ENCODE measurements at places on chromosomes 2 and 18.

DNA sequence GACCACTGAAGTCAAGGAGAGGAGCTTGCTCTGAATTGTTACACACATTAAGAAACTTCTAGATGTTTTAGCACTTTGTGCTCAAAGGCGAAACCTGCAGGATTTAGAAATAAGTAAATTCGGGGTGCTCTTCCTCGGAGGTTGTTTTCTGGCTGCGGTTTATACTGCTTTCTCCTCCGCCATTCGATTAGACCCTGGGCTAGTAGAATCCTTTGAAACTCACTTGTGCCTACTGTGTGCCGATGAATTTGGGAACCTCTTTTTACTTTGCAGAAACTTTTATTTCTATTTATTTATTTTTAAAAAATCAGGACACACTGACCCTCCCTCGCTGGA lies 3.5 kb downstream of the MEIS1 start:
- H3K4me1 ChIP-seq: no peaks in the 10 kb centered on the region
- H3K27me3 ChIP-seq: peaks cover 3% of the 10 kb centered on the region
- peak overlapping the region; percentile 47 for H3K4me3 ChIP-seq
- DNase-seq: no peak
- no peaks in the 10 kb centered on the region for H3K36me3 ChIP-seq

DNA sequence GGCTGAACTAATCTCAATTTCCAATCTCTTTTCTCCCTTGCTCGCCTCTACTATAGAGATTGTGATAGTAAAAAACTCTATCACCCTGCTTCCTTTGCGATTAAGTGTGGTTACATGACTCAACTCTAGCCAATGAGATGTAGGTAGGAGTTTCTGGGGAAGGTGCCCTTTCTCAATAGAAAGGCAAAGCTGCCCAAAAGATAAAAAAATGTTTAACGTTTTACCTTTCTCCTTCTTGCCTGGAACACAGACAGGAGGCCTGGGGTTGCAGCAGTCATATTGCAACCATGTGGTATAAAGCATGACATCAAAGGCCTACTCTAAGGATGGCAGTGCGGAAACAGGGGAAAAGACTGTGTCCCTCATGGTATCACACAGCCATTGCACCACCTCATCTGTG lies 31.5 kb downstream of the TMEM37 start:
- H3K4me1 ChIP-seq: no peaks in the 10 kb centered on the region
- no peak for DNase-seq
- H3K27ac ChIP-seq: no peak overlapping the region
- H3K36me3 ChIP-seq: no peaks in the 10 kb centered on the region
- H3K27me3 ChIP-seq: no peaks in the 10 kb centered on the region

- no peaks in the 10 kb centered on the region for H3K27me3 ChIP-seq
- DNase-seq: no peak
- no peak overlapping the region for H3K27ac ChIP-seq
- no peaks in the 10 kb centered on the region for H3K4me1 ChIP-seq
- no peaks in the 10 kb centered on the region for H3K36me3 ChIP-seq
Observed at GRCh38 chr18:71902482-71902881, 641.7 kb downstream of the CBLN2 start.

GRCh38 chr2:221635949-221636348 lies 63.8 kb upstream of the EPHA4 start:
- H3K4me3 ChIP-seq: no peak overlapping the region
- no peak for DNase-seq
- H3K27me3 ChIP-seq: no peaks in the 10 kb centered on the region
- no peak overlapping the region for H3K27ac ChIP-seq

- H3K4me1 ChIP-seq: no peaks in the 10 kb centered on the region
- no peak overlapping the region for H3K4me3 ChIP-seq
- no peak for DNase-seq
- no peak overlapping the region for H3K27ac ChIP-seq
Observed at GRCh38 chr18:22189449-22190166, 20.2 kb downstream of the GATA6 start.

DNA sequence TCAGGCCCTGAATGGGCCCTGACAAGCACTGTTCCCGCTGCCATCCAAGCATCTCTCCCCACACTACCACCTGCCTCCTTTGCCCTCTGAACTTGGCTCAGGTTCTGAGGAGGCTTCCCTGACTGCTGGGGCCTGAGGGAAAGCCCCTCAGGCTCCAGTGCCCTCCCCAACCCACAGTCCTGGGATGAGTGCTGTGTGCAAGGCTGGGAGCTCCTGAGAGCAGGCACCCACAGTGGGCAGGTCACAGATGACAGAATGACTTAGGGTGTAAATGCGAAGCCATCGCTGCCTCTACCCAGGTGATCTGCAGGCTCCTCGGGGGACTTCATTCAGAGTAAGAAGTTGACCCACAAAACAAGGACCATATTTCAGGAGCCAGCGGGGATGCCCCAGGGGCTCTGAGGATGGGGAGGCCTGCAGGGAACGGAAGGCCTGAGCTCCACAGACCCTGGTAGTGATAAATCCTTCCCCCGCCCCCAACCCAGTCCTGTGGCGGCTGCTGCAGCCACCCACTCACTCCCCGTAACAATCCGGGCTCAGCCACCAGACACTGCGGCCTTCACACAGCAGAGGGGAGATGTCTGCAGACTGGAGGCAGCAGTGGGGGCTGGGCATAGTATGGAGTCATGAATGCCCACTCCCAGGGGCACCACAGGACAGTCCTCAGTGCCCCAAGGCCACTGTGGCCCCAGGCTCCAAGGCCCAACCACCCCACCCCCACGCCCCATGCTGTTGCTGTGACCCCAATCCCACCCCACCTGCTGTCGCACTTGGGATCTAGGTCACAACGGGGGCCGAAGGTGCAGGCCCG lies 8.9 kb downstream of the BIN1 start:
- H3K27ac ChIP-seq: peak overlapping the region; percentile 38
- no peak overlapping the region for H3K4me3 ChIP-seq
- no peaks in the 10 kb centered on the region for H3K36me3 ChIP-seq
- no peak for DNase-seq
- H3K27me3 ChIP-seq: no peaks in the 10 kb centered on the region

- H3K27ac ChIP-seq: no peak overlapping the region
- H3K4me1 ChIP-seq: no peaks in the 10 kb centered on the region
- no peaks in the 10 kb centered on the region for H3K27me3 ChIP-seq
- DNase-seq: no peak
- H3K4me3 ChIP-seq: no peak overlapping the region
Observed at GRCh38 chr2:179512281-179513035, 247.8 kb upstream of the SESTD1 start.

- no peak overlapping the region for H3K27ac ChIP-seq
- H3K4me3 ChIP-seq: no peak overlapping the region
- no peak for DNase-seq
Observed at GRCh38 chr2:129274038-129274415, 705.4 kb upstream of the RAB6C start.

DNA sequence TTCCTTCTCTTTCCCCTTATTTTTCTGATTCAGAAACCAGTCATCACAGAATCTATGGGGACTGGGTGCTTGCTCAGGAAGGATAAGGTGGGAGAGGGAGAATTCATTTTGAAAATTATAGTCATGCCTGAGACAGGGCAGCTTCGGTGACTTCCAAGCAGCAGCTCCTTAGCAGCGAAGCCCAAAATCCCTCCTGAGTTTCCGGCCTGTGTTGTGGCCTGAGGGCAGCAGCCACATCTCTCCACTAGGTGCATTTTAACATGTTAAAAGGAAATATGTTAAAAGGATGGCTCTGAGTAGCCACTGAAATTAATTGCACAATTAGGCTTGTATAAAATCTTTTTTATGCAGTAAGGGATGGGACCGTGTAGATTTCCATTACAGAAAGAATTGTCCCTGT lies 207.0 kb upstream of the RAB12 start:
- no peaks in the 10 kb centered on the region for H3K36me3 ChIP-seq
- no peak overlapping the region for H3K4me3 ChIP-seq
- no peaks in the 10 kb centered on the region for H3K27me3 ChIP-seq
- H3K4me1 ChIP-seq: no peaks in the 10 kb centered on the region
- H3K27ac ChIP-seq: no peak overlapping the region
- DNase-seq: no peak

DNA sequence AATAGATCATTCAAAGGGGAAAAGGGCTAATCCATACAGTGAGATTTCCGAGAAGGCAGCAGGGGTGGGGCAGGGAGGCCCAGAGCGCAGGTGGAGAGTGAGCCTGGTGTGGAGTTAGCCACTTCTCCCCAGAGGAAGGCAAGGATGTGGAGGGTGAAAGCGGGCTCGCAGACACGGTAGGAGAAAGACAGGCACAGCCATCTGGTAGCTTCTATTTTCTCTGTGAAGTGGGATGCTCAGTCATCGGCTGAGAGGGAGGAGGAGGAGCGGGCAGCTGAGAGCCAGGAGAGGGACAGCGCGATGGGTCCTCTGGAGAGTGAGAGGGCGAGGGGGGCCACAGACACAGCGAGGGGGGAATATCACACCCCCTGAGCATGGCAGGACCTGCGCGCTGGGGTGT lies 153.3 kb upstream of the NDUFV2 start:
- no peak overlapping the region for H3K27ac ChIP-seq
- no peaks in the 10 kb centered on the region for H3K4me1 ChIP-seq
- no peak overlapping the region for H3K4me3 ChIP-seq
- H3K36me3 ChIP-seq: no peaks in the 10 kb centered on the region

DNA sequence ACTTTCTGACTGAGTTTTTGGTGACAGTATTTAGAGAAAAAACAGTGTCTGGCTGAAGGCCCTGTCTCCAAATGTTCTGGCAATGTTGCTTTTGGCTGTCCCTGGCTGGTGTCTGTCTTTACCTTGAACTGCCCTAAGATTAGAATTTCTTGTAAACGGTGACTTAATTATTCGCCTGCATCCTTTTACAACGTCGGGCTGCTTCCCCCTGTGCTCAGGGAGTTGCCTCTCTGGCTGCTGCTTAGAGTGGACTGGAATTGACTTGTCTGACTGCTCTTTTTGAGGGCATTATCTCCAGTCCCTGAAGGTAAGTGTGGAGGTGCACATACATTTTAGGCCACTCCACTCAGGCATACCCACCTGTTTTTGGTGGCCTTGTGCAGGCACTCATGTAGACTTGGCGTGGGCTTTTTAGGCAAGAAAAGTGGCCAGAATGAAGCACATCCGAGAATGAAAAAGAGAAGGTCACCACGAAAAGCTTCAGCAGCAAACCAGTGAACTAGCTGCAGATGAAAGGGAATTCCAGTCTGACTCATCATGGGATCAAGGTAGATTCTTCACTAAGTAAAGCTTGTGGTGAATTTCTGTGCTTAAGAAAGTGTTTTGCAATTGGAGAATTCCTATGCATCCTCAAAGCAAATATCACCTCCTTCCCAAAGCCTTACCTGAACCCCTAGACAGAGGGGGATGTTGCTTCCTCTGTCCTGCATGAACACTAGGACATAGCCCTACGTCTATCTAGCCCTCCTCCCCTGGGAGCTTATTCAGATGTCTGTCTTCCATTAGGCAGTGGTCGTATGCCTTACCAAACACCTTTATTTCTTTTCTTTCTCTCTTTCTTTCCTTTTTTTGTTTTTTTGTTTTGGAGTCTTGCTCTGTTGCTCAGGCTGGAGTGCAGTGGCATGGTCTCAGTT lies 230.3 kb upstream of the TRIB2 start:
- no peak overlapping the region for H3K4me3 ChIP-seq
- peaks cover 4% of the 10 kb centered on the region for H3K4me1 ChIP-seq
- H3K36me3 ChIP-seq: no peaks in the 10 kb centered on the region
- no peak overlapping the region for H3K27ac ChIP-seq
